ENCODE measurements at places on chromosomes 13 and 19.

DNA sequence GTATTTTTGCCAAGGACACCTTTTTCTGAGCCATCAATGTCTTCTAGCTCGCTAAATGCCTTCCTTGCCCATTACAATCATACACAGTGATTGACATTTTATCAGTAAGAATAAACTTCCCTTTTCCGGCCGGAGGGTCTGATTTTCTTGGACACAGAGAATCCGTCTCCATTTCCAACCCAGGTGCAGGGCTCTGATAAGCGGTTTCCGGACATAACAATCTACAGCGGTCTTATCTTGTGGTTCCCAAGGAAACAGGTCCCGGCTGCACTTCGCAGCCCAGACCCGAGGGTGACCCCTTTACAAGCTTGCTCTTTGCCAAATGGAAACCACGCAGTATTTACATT, 5.1 kb upstream of the ZNF77 start:
- peak; percentile 91 for DNase-seq

- no peak for DNase-seq
Observed at GRCh38 chr13:42981853-42982252, 10.2 kb downstream of the EPSTI1 start.

DNA sequence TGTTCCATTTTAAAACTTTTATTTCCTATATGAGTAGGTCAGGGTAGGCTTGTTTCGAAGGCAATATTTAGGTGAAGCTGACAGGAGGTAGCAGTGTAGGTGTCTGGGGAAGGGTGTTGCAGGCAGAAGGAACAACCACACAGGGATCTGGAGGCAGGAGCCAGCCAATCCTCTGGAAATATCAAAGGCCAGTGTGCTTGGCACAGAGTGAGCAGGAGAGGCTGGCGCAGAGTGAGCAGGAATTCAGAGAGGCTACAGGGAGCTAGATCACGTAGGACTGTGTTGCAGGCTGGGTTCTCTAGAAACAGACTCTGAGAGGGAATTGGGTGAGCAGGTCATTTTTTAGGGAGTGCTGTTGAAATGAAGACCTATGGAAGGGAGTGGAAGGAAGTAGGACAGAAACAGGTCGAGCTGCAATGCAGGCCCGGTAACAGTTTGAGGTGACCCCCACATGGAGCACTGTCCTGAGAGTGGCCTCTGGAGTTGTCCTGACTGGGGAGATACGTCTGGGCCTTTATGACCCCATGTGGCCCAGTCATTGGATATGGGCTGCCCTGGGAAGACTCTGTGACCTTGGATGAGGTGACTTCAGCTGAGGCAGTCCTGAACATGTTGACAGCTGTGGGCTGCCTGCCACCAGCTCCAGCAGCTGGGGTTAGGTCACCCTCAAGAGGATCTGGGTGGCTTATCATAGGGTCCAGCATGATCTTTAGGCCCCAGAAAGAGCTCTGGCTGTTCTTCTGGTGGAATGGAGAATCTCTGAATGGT, 51.7 kb downstream of the ERCC5 start:
- DNase-seq: no peak

DNA sequence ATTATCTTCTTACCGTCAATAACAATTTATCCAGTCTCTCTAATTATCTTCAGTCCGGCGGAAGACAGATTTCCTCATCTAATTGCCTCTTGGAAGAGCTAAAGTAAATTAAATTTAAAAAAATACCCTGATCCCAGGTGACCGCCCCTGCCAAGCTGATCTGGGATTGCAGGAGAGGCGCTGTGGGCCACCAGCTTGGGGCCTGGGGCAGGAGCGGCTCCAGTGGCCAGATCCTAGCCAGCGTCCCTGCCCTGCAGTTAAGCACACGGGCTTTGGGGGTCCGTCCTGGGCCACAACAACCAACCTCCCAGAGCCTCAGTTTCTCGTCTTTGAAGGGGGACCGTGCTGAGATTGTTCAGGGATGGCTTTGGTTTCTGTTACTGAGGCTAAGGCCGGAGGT, 12.4 kb upstream of the TMEM255B start:
- DNase-seq: no peak

DNA sequence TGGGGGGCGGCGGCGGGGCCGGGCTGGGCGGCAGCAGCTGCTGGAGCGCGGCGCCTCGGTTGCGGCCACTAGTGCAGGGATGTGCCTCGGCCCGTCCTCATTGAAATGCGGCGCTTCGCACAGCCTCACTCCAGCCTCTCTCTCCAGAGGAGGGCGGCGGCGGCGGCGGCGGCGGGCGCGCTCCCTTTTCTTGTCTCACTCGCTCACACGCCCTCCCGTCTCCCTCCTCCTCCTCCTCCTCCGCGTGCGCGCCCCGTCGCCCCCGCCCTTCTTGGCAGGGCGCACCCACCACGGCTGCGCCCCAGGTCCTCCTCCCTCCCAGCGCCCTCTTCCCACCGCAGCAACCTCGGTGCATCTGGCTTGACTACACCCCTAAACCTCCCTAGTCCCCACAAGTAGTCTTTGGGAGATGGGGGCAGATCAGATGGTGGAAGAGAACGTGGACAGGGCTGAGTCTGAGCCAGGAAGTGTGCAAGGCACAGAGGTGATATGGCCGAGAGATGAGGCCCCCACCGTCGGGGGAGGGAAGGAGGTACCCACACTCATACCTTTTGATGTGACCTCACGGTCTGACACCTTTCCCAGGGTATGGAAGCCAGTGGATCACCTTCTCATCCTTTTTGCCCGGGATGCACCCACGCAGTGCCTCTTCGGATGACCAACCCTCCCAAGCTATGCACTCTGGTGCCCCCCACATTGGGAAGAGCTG, at the start of gene DCLK1:
Gene DCLK1 (minus strand): TSS at position 161 of the 709 bp plus-strand sequence.
- peak; percentile 35 for DNase-seq

- DNase-seq: no peak
Observed at GRCh38 chr19:1742989-1743696, 10.2 kb upstream of the ONECUT3 start.

- DNase-seq: no peak
Observed at GRCh38 chr13:42740753-42741152, 40.6 kb upstream of the FAM216B start.

All from erythroblast (primary cell).